ENCODE measurements at places on chromosomes 12 and 14.

- no peak for DNase-seq
These were observed 133.2 kb downstream of the MGAT4C start for GRCh38 chr12:86122846-86123468.

DNA sequence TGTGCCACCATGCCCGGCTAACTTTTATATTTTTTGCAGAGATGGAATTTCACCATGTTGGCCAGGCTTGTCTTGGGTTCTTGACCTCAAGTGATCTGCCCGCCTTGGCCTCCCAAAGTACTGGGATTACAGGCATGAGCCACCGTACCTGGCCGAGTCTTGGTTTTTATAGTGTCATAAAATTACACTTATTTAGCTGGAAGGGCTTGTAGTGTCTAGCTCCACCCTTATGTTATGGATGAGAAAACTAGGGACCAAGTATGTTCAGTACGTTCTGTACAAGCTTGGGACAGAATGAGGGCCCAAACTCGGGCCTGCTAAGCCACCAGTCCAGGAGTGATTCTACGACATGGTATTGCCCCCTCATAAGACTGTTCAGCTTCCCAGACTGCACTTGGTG is 35.1 kb downstream of the SYNE2 start:
- no peak for DNase-seq

DNA sequence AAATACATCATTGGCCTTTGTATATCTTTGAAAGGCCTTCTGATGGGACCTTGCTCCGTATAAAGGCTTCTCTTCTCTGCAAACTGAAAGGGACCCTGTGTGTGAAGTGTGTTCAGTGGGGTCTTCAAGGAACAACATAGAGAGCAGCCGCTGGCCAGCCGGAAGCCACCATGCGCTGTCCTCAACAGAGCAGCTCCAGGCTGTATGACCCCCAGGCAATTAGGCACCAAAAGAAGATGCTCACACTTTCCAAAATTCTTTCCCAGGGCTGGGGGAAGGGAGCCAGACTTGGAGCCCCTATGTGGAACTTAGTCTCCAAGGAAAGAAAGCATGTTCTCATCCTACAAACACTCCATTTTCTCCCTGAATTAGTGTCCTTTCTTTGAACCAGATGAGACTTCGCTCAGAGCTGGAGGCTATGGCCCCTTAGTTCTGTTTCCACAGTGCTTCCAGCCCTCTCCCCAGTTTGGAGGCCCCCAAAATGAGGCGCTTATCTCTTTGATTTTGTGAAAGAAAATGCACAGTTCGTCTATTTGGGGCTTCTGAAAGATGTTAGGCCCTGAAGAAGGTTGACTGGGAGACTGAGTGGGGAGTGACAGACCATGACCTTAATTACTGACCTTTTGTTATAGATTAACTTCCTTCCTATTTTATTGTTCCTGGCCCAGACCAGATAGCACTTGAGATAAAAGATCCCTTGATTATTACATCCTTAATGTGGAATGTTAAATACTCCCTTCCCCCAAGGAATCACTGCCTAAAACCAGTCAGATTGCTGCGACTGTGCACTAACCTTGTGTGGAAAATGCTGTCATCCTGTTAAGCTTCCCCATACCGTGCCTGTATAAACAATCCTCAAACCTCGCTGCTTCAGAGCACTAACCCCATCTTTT is 128.3 kb upstream of the FGD4 start:
- DNase-seq: no peak

GRCh38 chr12:68405343-68405781 is 73.2 kb upstream of the MDM1 start:
- DNase-seq: no peak

DNA sequence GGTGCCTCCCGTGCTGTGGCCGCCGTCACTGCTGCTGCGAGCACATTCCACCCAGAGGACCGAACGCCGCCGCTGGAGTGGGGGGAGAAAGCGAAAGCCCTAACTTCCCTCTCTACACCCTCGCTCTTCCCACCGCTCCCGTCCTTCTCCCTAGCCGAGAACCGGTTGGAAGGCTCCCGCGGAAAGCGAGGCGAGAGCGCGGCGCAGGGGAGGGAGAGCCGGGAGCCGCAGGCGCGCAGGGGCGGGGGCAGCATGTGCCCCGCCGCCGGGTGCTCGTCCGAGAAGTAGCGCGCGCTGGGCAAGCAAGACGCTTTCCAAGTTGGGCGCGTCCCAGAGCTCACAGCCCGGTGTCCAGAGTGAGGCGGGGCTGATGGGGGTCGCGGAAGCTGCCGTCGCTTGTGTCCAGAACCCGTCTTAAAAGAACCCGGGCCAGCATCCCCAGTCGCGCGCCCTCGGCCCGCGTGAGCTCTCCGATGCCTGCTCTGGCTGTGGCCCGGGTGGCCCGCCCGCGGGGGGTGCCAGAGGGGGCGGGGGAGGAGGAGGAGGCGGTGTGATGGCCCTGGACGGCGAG is at the start of gene TRHDE:
Gene TRHDE (plus strand): TSS at position 280 of the 571 bp plus-strand sequence. CDS start 274 bp downstream, at position 554.
- no peak for DNase-seq

DNA sequence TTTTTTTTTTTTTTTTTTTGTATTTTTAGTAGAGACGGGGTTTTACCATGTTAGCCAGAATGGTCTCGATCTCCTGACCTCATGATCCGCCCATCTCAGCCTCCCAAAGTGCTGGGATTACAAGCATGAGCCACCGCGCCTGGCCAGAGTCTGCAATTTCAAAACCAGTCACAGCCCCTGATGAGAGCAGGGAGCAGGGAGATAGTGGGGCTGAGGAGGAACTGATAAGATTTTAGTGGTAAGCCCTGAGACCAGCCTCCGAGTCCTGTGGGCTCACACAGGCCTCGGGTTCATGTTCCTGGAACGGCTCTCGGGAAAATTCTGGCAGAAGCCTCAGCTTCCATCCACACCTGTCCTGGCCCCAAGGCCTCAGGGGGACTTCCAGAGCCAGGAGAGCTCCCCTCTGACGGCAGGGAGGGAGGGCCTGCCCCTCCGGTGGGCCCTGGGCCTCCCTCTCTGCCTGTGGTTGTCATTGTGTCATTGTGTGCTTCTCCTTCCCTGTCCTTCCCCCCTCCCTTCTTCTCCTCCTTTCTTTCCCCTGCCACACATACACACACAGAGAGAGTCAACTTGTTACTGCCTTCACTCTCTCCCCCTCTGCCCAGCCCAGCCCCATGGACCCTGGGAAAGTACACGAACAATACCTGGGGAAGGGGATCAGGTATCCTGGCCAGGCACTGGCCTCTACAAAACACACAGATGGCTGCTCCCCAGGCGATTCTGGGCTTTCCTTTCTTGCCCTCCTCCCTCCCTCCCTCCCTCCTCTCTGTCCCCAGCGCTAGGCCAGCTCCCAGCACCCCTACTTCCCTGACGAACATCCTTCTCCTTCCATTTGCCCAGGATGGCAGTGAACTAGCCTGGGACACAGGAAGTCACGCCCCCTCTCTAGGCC is 294.1 kb downstream of the DPF3 start:
- no peak for DNase-seq

- no peak for DNase-seq
These were observed 1927.9 kb upstream of the SEL1L start for GRCh38 chr14:83461521-83461920.

- no peak for DNase-seq
These were observed 78.5 kb upstream of the RASSF3 start for GRCh38 chr12:64531665-64532334.

- no peak for DNase-seq
These were observed 63.5 kb downstream of the RAD51B start for GRCh38 chr14:67882986-67883555.

DNA sequence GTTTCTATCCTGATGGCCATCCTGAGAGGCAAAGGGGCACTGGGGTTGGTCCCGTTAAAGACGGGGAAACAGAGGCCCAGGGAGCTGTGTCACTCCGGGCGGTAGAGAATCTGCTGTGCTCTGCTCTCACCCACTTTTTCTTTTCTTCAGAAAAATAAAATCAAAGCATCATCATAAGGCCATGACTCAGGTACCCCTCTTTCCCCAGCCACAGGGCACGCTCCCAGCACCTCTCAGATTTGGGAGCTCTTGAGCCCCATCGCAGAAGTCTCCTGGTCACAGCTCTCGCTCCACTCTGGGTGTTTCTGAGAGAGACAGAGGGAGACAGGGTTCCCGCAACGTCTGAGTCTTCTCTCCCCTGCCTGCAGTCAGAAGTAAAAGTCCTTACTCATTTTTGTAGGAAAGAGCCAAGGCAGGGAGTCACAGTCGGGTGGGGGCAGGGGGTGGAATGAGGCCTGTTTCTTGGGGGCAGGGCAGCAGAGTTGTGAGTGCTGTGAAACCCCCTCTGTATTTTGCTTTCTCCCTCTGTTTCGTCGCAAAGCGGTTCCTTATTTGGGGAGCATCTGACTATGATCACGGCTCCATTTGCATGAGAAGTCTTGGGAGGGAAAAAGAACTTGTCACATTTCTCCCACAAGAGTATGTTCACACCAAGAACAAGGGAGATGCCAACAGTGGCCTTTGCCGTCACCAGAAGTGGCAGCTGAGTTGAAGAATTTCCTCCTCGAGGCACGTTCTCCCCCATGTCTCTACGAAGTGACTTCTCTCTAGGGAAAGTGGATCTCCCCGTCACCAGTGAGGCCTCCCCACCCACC is 139.0 kb downstream of the BCL11B start:
- DNase-seq: no peak

GRCh38 chr14:76472199-76472723 is 96.3 kb downstream of the ESRRB start:
- no peak for DNase-seq

DNA sequence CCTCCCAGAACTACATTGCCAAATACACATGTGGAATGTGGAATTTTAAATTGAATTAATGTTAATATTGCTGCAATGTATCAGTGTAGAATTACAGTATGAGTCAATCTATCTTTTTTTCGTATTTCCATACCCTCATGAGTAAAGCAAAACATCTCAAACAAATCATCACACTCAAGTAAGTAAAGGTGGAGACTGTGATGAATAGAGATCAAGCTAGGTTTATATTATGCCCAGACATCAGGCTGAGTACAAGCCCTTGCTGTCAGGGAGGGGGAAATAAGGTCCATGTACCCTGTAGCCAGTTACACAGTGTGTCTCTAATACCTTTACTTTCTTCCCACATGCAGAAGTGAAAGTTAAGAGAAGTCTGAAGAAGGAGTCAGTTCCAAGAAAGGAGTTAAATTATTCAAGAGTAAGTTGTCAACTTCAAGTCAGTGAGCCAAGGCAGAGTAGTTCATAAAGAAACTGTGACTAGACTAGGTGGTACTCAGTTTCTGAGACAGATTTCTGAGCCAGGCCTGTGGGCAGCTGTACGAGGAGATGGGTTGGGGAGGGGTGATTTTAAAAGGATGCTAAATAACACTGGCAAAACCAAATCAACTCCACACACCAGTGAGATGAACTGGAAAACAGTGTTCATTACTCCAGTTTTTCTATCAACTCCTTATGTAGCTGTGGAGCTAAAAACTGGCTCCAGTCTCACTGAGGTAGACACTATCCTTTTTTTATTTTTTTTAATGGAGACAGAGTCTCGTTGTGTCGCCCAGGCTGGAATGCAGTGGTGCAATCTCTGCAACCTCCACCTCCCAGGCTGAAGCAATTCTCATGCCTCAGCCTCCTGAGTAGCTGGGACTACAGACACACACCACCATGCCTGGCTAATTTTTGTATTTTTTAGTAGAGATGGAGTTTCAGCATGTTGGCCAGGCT is 23.8 kb upstream of the STK38L start:
- DNase-seq: no peak

DNA sequence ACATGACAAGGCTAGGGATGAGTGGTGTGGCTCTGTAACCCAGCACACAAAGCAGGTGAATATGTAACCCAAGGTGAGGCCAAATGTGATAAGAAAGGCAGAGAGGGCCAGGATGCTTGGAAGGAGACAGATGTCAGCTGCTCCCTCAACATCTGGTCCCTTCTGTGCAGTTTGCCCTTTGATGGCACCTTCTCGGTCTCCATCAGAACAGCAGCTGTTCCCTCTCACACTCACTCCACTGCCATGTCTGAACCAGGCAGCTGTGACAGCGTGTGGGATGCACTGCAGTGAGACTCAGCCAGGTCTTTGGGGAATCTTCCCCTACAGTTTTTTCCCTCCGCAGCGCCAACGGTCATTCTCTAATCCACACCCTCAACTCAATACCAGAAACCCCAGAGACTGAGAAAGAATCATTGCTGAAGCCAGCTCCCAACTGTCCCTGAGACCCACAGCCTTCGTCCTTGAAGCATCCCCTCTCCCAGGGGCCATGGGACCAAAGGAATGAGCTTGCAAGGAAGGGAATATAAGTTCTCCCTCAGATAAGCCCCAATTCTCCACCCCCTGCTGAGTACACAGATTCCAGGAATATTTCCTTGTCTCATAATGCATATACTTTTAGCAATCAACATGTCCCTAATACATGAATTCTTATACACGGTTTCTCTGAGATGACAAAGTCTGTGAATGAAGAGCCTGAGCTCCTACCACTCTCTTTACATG is 230.0 kb downstream of the GLT1D1 start:
- no peak for DNase-seq

DNA sequence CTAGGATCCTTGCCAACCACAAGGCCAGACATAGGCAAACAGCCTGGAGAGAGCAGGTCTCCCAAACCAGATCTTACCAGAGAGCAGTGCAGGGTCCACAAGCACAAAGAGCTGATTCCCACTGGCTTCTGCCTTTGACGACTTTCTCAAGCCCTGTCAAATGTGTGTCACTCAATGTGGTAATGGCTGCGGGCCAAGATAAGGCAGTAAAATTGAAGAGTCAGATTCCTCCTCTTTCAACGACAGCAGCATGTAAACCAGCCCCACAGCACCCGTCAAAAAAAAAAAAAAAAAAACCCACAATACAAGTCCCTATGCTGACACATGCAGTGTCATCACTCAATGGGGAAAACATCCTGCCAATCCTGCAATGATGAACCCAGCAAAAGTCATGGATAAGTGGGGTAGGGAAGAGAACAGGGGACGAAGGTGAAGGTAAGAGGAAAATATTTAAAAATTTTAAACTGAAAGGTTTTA is at the start of gene STON2:
Gene STON2 (minus strand): TSS at position 123 of the 477 bp plus-strand sequence. CDS start 1,942 bp downstream, outside the sequence.
- DNase-seq: no peak

DNA sequence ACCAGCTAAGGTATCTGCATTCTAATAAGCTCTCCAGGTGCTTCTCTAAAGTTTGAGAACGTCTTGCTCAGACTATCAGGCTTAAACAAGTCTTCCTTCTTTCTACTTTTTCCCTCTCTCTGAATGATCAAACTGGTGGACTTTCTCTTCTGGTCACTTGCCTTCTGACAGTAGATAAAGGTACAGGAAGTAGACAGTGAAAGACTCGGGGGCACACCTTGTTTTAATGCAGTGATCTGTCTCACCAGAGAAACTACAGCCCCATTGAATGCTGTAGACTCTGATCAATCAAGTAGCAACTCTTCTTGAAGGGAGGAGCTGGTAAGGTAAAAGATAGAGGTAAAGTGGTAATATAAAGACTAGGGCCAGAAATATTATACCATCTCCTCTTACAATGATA is 48.1 kb upstream of the ATXN7L3B start:
- no peak for DNase-seq

Data from activated T-cell treated with anti-CD3 and anti-CD28 coated beads for 4 hours (primary cell).